GM13977 (cell line): ENCODE measurements at places on chromosomes 2 and 18.

DNA sequence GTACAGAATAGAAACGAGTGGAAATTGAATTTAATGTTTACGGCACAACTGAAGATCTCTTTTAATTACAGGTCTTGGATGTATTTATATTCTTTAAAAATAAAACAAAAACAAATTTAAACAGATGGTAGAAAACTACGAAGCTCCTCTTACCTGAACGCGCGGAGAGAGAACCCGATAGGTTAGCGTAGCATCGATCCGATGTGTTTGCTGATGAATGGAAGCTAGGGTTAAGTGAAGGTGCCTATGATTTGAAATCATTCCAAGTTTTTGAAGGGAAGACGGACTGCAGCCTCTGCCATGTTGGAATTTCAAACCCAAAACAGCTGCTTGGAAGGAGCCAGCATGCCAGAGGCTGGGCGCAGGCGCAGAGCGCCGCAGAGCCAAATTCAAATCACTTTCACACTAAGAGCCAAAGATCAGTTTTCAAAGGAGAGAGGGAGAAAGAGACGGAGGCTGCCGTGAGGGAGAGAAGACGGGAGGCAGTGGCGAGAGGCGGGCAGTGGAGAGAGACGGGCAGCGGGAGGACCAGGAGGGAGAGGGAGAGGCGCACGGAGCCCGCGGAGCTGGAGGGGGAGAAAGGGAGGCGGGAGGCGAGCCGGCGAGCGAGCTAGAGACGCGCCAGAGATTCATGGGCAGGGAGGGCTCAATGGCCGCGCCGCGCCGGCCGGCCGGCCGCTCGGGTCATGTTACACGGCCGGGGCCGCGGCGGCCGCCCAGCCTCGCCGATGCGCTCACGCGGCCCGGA lies at the start of gene FIGN:
TSS of gene FIGN (minus strand) at position 324 of the 748 bp plus-strand sequence. CDS start 1,081 bp downstream, outside the sequence.
- peak; percentile 41 for DNase-seq

GRCh38 chr18:3015851-3016250 lies 2.9 kb upstream of the LPIN2 start:
- DNase-seq: no peak

DNA sequence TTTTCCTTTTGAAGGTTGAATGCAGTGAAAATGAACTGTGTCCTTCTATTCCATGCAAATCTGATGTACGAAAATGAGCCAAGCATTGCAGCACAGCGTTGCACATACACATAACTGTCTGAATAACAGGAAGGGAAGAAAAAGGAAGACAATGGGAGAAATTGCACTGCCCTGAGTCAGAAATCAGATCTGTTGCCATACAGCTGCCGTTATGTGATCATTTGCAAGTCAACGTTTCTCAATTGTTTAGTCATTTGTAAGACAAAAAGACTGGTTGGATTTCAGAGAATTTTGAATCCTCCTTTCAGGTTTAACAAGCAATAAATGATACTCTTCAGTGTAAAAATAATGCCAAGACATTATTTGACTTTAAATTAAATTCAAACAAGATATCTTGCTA lies 284.1 kb downstream of the DSEL start:
- DNase-seq: no peak

DNA sequence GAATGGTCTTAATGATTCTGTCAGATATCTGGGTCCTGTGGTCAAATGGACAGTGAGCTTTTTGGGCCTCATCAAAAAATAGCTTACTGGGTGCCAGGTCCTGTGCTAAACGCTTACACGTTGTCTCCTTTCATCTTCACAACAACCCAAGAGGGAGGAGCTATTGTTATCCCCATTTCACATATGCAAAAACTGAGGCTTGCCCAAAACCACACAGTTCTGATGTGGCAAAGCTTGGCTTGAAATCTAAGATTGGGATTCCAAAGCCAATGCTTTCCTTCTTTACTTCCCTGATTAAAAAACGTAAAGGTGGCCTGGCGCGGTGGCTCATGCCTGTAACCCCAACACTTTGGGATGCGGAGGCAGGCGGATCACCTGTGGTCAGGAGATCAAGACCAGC lies 69.3 kb downstream of the ACTR2 start:
- DNase-seq: no peak

- no peak for DNase-seq
Measured at GRCh38 chr2:128580988-128581848, 262.6 kb upstream of the HS6ST1 start.

DNA sequence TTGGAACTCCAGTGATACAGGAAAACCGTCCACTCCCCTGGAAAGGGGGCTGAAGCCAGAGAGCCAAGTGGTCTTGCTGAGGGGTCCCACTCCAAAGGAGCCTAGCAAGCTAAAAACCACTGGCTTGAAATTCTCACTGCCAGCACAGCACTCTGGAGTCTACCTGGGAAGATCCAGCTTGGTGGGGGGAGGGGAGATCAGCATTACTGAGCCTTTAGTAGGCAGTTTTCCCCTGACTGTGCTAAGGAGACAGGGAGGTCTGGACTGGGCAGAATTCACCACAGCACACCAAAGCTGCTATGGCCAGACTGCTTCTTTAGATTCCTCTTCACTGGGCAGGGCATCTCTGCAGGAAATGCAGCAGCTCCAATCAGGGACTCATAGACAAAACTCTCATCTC lies 510.7 kb upstream of the LRRTM1 start:
- DNase-seq: no peak

DNA sequence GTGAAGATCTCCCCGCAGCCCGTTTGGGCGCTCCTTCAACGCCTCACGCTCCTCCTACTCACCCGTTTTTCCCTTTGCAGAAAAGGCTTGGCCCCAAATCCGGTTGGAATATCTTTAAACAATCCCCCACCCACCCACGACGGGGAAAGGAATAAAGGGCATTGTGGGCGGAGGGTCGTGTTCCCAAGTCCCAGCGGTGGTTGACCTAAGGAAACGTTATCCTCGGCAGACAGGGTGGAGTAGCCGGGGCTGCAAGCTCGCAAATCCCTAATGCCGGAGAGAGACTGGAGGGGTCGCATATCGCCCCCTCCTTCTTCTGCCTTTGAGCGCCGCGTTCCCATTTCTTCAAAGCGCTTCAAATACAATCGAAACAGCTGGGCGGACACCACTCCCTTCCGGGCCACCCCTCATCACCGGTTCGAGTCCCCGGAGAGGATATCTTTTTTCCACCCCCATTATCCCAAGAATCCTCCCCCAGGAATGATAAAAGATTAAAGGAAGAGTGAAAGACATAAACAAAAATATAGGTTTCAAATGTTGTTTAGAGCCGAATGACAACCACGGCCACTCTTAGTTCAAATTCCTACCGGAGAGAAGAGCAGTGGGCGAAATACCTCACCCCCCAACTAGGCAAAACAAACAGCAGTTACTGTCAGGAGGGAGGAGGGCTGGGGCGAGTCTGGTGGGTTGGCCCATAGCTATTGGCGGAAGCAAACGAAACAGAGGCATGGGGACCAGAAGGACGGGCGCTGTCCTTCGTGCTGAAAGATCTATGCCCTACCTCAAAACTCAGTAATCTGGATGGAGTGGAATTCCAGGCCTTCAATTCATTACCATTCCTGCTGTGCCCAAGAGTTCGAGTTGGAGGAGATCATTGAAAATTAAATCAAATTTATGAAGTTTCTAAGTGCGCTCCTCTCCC lies 2.8 kb upstream of the GAD1 start:
- no peak for DNase-seq

DNA sequence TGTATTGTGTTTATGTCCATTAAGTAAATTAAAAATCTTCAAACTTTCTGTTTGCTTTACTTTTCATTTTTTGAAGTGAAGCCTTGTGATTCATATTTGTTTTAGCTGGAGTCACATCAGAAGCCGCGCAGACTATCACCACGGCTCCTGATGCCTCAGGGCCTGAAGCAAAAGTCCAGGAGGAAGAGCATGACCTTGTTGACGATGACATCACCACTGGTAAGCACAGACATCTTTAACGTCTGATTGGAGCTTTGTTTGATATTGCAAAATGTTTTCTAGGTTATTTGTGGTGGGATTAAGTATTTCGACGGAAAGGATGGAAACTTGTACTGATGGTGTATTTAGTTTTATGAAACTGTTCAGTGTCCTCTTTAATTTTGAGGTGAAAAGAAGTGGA lies 164.8 kb downstream of the WDR7 start:
- DNase-seq: no peak

DNA sequence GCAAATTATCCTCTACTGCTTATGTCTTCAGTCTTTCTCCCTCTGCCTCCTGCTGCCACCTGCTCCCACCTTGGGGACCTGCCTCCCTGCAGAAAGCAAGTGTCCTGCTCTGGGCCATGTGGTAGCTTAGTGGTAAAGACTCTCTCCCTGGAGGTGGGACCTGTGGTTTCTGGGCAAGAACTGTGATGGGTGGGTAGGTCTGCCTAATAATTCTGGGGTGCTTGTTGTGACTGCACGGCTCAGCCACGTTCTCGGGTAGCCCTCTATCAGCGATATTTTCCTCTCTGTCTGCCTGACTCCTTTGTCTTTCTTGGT lies 16.4 kb upstream of the CD28 start:
- no peak for DNase-seq

DNA sequence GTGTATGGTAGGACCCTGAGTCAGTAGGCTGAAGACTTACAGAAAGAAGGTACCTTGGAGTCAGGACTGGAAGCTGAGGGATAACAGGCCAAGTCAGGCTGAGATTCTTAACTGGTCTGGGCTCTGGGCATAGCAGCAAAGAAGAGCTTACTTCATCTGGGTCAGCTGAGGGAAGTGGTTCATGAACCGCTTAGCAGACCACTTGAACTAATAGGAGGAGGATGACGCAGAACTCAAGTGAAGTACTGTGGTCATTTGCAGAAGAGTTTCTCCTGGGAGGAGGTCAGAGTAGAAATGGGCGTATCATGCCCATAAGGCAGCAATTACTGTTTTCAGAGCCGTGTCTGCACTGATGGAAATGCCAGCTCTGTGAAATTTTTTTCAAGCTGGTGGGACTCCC lies 164.5 kb downstream of the LCLAT1 start:
- no peak for DNase-seq

GRCh38 chr2:45009303-45009927 lies at the start of gene SIX2:
Gene SIX2 (minus strand): TSS chr2:45009452. CDS start chr2:45009110, 342 bp downstream.
- DNase-seq: peak; percentile 77

- no peak for DNase-seq
Measured at GRCh38 chr2:163119966-163120365, 281.4 kb upstream of the KCNH7 start.

- no peak for DNase-seq
Measured at GRCh38 chr18:24674605-24675004, 214.2 kb downstream of the HRH4 start.

- DNase-seq: no peak
Measured at GRCh38 chr2:25895610-25896009, 17.3 kb upstream of the ASXL2 start.

GRCh38 chr18:67467188-67467587 lies 49.3 kb downstream of the DSEL start:
- DNase-seq: no peak

GRCh38 chr2:209423562-209424198 lies at the start of gene MAP2:
Gene MAP2 (plus strand): TSS chr2:209424047. CDS start chr2:209653171, 229,124 bp downstream.
- peak; percentile 90 for DNase-seq

DNA sequence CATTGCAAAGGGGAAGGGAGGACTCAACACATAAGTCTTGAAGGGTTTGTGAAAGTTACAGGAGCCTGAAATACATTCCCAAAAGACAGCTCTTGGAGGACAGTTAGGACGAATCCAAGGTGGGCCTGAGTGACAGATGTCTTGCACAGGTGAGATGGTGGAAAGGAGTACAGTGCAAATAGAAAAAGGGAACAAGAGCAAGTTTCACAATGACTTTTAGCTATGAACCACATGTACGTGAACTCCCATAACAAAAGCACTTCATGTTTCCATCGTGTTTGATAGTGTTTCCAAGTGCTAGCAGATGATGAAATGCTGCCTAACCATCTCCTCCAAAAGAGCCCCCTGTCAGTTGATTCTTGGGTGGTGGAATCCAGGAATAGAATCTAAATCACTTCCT lies 1.8 kb downstream of the IL18RAP start:
- DNase-seq: no peak

- no peak for DNase-seq
Measured at GRCh38 chr2:162184821-162185450, 32.9 kb upstream of the GCG start.

- no peak for DNase-seq
Measured at GRCh38 chr2:222739939-222740338, 68.5 kb downstream of the MOGAT1 start.
